Iris pigment epithelial cell (primary cell): ENCODE measurements at places on chromosomes 4 and X.

DNA sequence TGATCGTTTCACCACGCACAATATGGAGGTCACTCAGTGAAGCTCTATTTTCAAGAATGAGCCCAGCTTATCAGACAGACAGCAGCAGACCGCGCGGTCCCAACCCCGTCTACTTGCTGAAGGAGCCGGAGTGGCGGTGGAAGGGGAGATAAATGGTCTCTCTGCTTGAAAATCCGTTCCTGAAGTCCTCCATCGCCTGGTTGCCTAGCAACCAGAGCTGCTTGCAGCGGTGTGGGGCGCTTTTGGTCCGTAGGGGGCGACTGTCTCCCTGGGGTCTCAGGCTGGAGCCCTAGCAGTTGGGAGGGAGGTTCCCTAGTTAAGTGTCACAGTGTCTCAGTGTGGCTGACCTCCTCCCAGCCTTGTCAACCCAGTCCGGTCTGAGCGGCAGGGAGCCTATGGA lies 8.3 kb upstream of the DLG3 start:
- no peak for DNase-seq

GRCh38 chr4:105469736-105470135 lies 4.1 kb downstream of the PPA2 start:
- DNase-seq = no peak

- no peak for DNase-seq
Measured at GRCh38 chr4:122619611-122620010, 1.3 kb downstream of the IL21 start.

- DNase-seq = no peak
Measured at GRCh38 chr4:71785959-71786358, 2.1 kb upstream of the GC start.

- DNase-seq = no peak
Measured at GRCh38 chr4:105599932-105600655, 47.7 kb downstream of the ARHGEF38 start.

GRCh38 chr4:182569561-182569960 lies 326.4 kb downstream of the TENM3 start:
- no peak for DNase-seq

DNA sequence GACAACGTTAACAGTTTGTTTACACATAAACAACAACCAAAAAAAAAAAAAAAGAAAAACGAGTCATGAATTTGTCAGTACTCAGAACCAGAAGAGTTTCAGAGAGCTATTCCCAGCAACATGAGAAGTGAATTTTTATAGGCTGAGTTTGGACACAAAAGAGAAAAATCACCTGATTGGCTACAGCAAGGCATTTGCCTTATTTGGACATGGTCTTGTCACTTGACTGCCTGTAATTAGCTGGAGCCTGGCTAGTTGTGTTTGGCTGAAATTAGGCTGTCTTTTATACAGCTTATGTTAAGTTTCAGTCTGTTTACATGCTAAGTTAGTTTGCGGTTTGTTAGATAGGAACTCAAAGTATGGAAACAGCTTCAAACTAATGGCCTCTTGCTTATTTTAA lies 880 bp upstream of the TEX13A start:
- no peak for DNase-seq
